ENCODE measurements at places on chromosomes 12 and 14.

DNA sequence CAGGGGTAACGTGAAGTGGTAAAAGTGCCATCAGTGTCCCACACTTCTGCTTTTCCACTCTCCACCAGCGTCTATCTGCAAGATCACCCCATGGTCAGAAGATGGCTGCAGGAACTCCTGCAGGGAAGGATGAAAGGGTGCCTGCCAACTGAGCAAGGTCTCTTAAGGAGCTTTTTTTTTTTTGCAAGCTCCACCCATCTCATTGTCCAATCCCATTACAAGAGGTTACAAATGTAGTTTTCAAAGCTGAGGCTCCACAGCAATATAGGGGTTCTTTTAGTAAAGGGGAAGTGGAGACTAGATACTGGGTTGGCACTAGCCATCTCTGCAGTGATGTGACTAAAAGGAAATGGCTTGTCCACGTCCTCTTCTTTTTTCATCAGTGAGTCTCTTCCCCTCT, 5.9 kb upstream of the BHLHE41 start:
- DNase-seq, result no peak

DNA sequence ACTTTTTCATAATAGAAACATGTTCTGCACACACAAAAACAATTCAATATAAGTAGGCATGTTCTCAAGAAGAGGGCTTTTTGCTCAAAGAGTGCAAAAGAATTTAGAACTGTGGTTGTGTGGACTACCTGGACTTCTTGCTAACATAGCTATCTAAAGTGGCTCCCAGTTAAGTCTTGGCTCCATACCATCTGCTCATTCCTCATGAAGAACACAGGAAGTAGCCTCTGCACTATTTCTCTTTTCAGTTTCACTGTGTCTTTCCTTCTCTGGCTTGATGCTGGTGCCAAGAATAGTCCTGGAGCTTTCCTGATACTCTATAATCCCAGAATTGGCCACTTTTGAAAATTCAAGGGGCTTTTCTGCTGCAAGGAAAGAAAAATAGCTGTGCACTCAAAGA, 127.4 kb downstream of the CCER1 start:
- no peak for DNase-seq

DNA sequence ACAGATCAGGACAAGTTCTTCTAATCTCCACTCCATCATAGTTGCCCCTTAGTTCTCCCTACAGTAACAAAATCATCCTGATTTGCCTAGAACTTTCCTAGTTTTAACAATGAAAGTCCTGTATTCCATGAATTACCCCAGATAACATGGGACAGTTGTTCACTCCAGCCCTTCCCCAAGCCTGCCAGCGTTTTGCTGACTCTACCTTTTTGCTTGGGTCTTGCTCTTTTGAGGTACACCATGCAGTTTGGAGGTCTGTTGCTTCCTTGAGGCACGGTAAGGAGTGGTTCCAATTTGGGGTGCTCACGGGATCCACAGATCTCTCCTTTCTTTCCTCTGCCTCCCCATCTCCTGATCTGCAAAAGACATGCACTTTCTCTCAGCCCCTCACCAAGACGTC, 61.6 kb upstream of the DYRK2 start:
- DNase-seq, result no peak

DNA sequence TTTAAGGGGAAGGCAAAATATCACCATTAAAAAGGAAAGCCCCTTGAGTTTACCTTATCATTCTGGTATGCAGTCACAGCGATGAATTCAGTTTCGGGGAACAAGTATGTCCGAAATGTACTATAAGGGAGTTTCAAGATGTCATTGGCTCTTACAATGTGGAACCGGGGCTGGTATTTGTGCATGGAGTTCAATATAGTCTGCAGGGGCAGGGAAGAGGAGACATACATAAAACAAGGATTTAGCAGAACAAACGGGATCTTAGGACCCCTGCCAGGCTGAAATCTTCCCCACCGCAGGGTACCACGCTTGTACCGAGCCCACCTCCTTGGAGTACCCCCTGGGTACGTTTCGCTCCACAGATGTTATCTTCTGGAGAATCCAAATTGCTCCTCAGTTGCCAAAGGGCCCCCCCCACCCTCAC, 4.5 kb downstream of the TBX3 start:
- DNase-seq, result no peak

- DNase-seq, result no peak
Measured at GRCh38 chr12:18439541-18439940, 178.2 kb downstream of the PIK3C2G start.

DNA sequence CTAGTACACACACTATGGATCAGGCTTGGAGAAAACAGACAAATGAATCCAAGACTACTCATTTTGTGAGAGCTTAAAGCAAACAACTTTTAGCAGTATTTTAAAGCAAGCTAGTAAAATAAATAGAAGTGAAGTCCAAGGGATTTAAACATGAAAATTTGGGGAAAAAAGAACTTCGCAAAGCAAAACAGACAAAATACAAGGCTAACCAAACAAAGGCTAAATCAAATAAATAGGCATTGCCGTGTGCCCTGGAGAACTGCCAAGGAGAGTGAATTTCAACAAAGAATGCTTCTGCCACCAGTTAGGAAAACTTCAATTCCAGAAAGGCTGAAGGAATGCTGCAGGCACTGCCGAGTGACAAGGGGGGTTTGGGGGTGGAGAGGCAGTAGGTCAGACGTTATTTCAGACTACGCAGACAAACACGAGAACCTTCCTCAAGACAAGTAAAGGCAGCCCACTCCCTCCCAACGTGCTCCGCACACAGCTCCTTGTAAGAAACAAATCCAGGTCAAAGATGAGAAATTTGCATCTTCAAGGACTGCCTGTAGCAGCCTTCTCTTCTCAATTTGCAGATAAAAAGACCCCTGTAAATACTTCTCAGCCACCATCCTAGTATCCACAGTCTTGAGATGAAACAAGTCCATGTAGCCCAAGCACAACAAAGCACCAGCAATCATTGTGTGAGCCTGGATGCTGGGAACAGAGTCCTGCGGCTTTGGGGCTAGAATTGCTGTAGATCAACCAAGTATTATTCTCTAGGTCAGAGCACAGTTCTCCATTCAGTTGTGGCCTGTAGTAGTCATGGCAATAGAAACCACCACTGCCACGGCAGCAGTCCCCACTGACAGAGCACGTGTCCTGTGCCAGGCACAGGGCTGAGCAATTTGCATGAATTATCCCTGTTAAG, 43.3 kb downstream of the EFCAB11 start:
- no peak for DNase-seq

DNA sequence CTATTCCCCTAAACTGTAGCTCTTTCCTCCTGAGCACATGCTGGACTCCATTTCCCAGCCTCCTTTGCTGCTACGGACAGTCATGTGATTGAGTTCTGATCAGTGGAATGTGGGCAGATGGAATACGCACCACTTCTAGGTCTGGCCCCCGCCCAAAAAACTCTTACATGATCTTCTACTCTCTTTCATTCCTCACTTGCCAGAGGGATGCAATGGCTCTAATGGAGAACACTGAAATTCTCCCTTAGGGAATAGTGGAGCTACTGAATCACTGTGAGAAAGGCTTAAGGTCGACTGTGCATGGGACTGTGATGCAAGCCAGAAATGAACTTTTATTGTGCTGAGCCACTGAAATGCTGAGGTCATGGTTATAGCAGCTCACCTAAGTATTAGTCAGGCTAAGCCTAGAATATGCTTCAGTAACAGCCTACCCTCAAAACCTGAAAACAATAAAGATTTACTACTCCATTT, 13.0 kb upstream of the TMED2 start:
- DNase-seq, result no peak

DNA sequence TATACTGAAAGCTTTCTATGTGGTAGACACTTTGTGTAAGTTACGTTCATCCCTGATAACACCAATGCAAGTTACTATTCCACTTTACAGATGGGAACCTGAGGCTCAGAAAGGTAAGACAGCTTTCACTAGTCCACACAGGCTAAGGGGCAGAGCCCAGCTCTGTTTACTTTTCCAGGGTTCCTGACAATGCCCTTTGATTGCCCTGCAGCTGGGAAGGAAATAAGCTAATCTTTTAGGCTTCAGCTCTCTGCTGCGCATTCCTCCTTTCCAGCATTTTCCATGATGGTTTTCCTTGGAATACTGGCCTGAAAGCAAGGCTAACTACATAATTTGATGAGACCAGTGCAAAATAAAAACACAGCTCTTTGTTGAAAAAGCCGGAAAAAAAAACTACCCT, 185.7 kb upstream of the BTG1 start:
- DNase-seq, result no peak

DNA sequence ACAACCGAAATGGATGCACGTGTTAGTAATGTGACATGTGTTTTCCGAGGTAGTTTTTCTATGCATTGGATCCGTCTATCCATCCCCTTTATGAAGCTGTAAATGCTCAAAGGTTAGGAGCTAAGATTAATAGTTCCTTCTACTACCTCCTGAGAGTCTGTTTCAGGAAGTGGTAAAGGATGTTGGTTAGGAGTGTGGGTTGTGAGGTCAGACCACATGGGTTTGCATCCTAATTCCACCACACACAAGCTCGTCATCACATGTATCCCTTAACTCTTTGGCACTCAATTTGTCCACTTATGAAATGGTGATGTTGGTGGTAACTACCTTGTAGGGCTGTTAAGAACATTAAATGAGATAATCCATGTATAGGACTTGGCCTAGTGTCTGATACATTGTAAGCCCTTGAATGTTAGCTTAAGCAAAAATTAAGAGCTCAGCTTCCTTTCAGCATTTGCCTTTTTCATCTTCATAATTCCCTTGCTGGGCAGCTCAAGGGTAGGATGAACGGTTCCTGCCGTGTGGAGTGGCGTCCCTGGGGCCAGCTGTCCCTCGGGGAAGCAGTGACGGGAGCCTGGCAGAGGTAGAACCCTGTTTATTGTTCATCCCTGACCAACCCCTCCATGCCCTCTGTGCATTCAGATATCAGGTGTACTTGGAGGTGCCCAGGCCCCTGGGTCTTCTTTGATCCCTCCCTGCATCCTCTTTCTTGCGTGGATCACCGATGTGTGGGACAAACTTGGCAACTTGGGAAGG, 52.3 kb downstream of the TSPAN9 start:
- DNase-seq, result no peak

DNA sequence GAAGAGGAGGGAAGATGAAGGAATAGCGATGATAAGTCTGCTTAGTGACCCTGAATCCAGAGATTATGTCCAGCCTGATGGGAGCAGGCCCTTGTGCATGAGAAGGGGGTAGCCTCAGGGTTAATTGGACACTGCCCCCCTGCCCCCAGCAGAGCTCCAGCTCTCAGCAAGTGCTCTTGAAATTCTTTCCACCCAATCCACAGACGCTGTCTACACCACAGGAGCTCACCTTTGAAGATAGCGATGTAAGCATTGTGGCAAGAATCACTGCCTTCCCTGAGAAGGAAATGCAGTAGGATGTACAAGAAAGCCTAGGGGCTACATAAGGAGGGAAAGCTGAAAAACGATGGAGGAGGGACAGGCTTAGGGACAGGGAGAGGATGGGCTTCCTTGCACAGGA, 39.4 kb downstream of the CRACR2A start:
- no peak for DNase-seq

DNA sequence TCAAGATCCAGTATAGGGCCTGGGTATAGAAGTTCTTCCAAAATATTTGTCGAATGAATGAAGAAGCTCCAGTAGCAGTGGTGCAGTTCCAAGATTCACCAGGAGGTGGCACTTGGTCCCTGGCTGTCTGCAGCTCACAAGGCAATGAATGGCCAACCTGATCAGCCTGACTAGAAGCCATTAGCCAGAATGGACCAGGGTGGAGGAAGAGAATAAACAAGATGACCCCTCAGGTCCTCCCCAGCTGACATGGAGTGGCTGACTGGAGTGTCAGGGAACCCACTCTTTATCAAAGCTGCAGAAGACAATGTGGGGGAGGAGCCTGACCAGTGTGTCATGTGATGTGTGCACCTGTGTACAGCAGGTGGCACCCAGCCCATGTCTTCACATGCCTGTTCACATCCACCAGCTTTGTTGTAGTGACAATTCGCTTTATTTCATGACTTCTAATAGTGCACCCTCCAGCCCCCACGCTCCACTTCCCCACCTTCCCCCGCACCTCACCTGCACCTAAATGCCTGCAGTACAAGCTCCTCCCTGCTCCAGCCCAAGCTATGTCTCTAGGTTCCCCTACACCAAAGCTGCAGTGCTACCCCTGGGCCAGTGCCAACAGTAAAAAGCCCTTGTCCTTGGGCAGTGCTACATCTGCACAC, 3.0 kb downstream of the LTBP2 start:
- DNase-seq, result peak; percentile 58

- no peak for DNase-seq
Measured at GRCh38 chr14:31884776-31885379, 192.2 kb upstream of the ARHGAP5 start.

DNA sequence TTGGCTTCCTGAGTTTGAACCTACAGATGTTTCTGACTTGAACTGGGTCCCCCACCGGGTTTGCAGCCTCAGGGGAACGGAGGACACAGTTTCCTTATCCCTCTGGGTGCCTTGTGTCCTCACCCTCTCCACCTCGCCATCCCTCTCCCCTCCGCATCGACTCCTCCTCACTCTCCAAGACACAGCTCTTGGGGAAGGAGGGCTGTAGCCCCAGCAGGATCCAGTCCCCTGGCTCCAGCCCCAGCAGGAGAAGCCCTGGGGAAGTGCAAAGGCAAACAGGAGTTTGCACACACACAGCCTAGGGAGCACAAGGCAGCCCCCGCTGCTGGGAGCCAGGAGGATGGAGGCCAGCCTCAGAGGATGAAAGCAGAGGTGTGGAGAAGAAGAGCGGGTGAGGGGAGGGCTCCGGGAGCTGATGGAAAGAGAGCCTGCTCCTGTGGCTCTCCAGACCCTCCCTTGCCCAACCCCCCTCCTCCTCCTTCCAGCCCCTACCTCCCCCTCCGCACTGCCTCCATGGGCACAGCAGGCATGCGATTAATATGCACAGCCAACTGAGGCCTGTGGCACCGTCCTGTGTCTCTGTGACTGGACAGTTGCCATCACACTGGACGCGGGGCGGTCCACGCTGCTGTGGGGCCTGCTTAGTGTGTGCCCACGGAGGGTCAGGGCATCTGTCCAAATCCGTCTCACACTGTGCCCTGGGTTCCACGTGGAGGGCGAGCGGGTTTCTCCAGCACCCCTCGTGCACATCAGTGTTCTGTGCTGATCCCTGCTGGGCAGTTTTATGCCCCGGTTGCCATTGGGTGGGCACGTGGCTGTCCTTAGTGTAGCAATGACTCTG, 193.7 kb upstream of the DIO3 start:
- DNase-seq, result no peak

- no peak for DNase-seq
Measured at GRCh38 chr14:55684956-55685584, 105.1 kb downstream of the KTN1 start.

DNA sequence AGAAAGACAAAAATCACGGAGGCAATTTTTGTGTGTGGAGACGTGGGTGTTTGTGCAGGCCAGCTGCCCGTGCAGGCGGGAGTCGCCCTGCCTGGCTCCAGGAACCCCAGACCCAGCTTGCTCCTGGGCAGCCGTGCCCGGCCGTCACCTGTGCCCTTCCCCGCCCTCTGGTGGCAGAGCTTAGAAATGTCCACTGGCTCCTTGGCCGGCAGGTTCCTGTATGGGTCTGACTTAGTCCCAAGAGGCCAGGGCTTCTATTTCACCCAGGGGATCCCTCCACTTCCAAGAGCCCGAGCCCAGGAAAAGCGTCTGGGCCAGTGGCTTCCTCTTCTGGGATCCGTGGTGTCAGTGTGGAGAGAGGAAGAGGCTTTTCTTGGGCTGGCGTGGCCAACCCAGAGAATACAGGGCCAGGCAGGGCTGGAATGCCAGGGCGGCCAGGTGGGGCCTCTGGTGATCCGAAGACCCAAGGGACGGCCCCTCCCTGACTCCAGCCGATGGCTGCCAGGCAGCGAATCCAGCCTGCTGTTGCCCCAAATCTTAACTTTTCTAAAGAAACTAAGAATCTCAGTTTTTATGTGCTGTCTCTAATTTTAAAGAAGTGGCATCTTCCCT, 120.9 kb downstream of the TMEM132C start:
- DNase-seq, result no peak

- DNase-seq, result no peak
Measured at GRCh38 chr12:5173511-5174011, 129.9 kb downstream of the KCNA5 start.

Data from stimulated activated CD8-positive, alpha-beta memory T cell treated with anti-CD3 and anti-CD28 coated beads, Interleukin-4, amount 100 ng/mL, for 4 hours (primary cell).